ENCODE measurements at places on chromosomes 7 and 10.
A peak's percentile ranks its signal among the peaks of the same experiment; 100 is the strongest.

GRCh38 chr7:102122026-102122425 lies 164.6 kb upstream of the SH2B2 start:
- DNase-seq: peak; percentile 66

GRCh38 chr10:104505521-104506042 lies 135.5 kb upstream of the SORCS3 start:
- DNase-seq: no peak

DNA sequence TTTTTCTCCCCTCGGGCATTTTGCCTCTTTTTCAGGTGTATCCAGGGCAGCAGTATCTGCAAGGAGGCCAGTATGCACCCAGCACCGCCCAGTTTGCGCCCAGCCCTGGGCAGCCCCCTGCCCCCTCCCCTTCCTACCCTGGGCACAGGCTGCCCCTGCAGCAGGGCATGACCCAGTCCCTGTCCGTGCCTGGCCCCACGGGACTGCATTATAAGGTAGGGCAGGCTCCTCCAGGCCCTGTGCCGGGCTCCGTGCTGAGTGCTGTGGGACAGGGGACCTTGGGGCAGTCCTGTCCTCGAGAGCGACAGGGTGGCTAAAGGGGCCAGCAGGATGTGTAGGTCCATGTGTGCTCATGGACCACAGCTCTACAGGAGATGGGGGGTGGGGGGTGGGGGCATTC lies 10.6 kb downstream of the ZMIZ2 start:
- DNase-seq: no peak

DNA sequence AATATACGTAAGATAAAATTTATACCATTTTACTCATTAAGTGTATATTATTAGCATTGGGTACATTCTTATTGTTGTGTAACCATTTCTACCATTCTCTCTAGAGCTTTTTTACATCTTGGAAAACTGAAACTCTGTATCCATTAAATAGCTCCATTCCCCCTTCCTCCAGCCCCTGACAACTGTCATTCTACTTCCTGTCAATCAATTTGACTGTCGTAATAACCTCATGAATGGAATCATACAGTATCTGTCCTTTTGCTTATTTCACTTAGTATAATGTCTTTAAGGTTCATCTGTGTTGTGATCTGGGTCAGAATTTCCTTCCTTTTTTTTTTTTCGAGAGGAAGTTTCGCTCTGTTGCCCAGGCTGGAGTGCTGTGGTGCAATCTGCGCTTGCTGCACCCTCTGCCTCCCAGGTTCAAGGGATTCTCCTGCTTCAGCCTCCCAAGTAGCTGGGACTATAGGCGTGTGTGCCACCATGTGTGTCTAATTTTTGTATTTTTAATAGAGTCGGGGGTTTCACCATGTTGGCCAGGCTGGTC lies 15.6 kb downstream of the ZRANB1 start:
- no peak for DNase-seq

DNA sequence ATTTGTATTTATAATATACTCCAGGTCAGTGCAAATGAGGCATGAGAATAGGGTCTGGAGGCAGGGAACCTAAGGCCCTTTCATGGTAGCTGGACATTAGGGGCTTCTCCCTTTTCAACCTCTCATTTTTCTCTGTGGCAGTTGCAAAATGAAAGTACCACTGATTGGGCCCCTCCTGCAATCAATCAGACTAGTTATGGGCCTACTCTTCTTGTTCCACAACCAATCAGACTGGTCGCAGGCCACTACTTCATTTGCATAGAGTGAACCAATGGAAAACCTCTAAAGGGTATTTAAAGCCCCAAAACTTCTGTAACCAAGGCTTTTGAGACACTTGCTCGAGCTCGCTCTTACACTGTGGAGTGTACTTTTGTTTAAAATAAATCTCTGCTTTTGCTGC lies 10.0 kb upstream of the PRPS1L1 start:
- no peak for DNase-seq

- DNase-seq: no peak
These were observed 76.6 kb downstream of the AMPH start for GRCh38 chr7:38554586-38554985.

- no peak for DNase-seq
These were observed 44.3 kb downstream of the DNAJB9 start for GRCh38 chr7:108613949-108614381.

DNA sequence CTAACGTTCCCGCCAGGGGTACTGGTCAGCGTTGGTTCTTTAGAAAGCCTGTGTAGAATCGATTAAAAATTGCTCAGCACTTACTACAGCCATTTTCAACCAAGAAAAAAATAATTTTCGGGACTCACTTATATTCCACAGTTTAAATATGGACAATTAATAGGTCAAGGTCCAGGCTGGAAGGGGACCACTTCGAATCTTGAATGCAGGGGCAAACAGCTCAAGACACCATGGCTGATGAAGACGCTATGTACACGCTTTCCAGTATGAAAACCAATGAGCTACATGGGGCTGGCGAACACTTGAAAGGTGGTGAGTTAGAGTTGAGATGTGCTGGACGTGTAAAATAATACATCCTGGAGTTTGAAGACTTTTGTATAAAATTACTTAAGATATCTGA lies 87.2 kb downstream of the PRKCQ start:
- no peak for DNase-seq

- DNase-seq: peak; percentile 37
These were observed 113.7 kb downstream of the CDK14 start for GRCh38 chr7:90709501-90710465.

- DNase-seq: no peak
These were observed 343.3 kb upstream of the AKR1E2 start for GRCh38 chr10:4482659-4483058.

DNA sequence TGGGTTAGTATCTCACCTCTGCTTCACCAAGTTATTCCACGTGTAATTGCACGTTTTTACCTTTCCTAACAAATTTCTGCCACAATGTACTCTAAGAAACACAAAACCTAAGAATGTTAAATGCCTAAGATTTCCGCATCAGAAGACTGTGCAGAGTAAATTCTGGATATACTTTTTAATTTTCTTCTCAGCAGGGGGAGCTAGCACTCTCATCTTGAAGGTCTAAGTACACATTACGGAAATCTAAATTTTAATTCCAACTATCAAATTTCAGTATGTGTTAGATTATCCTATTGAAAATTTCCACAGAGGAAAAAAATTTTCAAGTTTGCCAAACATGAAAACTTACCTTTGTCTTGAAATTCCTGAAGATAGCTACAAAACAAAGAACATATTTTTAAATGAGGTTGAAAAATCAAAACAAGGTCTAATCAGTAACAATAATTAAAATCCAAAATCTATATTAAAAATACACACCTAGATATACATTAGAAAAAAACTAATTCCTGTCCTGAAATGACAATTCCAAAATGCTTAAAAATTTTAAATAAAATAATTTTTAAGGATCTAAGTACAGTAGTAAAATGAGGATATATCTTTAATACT lies 10.5 kb downstream of the SKAP2 start:
- DNase-seq: peak; percentile 42

DNA sequence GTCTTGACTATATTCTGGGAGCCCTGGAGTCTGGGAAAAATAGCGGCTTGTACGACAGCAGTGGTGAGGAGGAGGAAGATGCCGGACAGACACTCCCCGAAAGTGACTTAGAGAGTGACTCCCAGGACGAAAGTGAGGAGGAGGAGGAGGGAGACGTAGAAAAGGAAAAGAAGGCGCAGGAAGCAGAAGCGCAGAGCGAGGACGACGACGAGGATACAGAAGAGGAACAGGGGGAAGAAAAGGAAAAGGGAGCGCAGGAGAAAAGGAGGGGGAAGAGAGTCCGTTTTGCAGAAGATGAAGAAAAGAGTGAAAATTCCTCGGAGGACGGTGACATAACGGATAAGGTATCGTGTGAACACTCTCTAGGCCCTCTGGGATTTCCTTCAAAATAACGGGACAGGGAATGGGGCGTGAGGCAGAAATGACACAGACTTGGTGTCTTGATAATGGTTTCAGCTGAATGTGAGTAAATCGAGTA lies 908 bp downstream of the NOM1 start:
- peak; percentile 31 for DNase-seq

- no peak for DNase-seq
These were observed 127.9 kb upstream of the SEM1 start for GRCh38 chr7:96837593-96837992.

- DNase-seq: no peak
These were observed 715.0 kb upstream of the NRP1 start for GRCh38 chr10:34049469-34049868.

- DNase-seq: peak; percentile 10
These were observed 158.9 kb downstream of the KLF6 start for GRCh38 chr10:3625959-3626751.

DNA sequence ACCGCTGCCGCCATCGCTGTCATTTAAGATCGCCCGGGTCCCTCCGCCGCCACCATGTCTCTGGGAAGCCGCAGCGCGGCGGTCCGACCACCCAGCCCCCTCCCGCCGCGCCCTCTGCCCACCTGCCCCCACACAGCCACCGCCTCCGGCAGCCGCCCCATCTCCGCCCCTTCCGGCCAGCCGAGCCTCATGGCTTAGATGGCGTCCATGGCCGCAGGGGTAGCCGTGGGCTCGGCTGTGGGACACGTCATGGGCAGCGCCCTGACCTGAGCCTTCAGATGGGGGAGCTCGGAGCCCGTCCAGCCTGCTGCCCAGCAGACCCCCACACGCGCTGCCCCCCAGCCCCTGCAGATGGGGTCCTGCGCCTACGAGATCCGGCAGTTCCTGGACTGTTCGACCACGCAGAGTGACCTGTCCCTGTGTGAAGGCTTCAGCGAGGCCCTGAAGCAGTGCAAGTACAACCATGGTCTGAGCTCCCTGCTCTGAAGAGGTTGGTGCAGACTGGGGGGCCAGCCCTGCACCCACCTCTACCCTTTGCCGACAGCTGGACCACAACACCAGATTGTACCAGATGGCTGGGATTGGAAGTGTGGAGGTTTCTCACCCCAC lies 38.0 kb upstream of the TARP start:
- no peak for DNase-seq

DNA sequence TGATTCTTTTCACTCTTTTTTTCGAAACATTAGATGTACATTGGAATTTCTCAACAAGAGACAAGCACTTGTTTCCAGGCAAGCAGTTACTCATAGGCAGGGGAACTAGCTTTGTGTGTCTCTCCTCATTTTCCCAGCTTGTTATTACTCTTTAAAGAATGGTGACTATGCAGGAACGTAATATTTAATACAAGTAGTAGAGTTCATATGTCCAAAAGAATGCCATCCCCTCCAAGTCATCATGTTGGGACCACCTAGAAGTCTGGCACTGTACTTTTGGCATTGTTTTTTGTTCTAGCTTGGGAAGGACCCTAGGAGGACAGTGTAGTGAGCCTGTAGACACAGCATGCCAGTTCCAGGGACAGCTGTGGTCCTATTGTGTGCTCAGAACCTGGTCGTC lies 650.7 kb downstream of the INHBA start:
- DNase-seq: no peak

GRCh38 chr10:69362471-69362954 lies 54.2 kb downstream of the TACR2 start:
- DNase-seq: peak; percentile 70

- DNase-seq: no peak
These were observed 612.1 kb upstream of the FZD8 start for GRCh38 chr10:36254199-36254598.

DNA sequence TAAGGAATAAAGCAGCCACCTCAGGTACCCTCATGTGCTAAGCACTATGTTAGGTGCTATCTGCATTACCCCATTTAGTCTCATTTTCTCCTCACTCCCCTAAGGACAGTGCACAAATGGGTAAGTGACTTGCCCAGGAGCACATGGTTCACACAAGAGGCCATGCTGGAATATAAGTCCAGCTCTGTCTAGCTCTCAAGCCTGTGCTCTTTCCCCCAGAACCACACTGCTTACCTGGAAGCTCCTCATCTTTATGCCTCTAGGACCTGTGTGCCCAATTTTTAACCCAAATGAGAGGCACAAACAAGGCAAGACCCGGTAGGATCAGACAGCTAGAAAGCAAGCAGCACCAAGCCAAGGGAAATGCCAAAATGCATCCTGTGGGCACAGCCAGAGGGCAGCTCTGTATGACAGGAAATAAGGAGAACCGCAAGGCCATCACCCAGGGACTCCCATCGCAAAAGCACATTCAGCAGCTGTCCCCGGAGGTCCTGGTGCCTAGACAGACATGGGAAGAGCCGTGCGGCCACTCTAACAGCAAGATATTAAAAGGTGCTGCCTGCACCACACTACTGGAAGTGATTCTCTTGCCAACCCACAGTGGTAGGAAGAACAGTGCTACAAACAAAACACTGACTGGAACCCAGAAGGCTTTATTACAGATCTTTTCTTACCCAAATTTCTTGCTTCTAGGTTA lies 88.1 kb downstream of the GSAP start:
- DNase-seq: no peak

DNA sequence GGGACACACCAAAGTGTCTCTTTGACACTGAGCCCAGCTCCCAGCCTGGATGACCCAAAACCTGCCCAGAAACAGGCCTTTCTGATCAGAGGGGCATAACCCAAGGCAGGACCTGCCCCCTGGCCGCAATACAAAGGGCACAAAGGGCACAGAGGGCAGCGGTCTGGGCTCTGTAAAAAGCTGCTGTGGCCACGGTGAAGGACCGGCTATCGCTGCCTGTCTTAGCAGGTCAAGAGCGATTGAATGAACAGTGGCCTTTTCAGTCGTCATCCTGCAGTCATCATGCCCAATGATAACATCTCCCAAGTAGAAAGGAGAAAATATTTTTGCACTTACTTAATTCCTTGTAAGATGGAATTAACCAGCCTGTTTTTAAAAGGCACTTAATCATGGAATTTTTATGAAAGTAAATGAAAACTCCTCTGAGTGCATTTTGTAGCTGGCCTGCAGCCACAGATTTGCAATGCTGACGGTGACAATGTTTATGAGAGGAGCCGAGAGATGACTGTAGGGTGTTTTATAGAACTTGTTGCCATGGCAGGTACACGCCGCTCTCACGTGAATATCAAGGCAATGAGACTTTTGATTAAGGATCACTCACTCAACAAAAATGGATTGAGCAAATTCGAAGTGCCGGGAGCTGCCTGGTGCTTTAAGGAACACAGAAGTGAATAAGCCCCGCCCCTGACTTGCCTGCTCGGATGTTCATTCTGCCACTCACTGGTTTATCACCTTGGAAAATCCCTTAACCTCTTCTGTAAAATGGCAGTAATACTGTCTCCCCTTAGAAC lies 47.3 kb upstream of the BHLHA15 start:
- DNase-seq: no peak

- no peak for DNase-seq
These were observed 38.5 kb downstream of the CABCOCO1 start for GRCh38 chr10:61701055-61701705.

DNA sequence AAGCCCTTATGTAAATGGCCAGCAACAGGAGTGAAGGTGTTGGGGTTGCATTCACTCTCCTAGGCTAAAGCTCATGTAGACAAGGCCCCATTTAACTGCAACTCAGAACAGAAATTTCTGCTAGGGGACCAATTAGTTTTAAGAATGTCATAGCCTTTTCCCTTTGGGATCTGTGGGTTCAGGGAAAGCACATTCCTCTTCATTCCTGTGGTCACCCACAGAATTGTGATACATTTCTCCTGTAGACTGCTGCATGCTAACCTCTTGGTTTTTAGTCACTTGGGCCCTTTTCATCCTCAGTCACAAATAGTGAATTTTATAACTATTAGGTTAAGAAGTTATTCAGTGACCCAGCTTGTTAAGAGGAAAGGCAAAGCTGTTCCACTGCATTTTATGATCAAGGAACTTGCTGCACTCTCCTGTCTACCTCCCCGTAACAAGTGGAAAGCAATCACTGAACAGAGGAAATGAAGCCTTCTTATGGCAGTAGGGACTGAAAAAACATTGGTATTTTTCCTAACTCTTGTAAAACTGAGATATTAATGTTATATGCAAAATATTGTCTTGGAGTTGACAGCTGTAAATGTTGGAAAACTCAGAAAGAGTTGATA lies 124.9 kb downstream of the SND1 start:
- peak; percentile 92 for DNase-seq

Measured in AG08395 (cell line).